Activated CD4-positive, alpha-beta T cell treated with anti-CD3 and anti-CD28 coated beads, Interleukin-2, amount 50 U/mL, for 1 hour (primary cell): ENCODE measurements at places on chromosomes 13 and 19.

DNA sequence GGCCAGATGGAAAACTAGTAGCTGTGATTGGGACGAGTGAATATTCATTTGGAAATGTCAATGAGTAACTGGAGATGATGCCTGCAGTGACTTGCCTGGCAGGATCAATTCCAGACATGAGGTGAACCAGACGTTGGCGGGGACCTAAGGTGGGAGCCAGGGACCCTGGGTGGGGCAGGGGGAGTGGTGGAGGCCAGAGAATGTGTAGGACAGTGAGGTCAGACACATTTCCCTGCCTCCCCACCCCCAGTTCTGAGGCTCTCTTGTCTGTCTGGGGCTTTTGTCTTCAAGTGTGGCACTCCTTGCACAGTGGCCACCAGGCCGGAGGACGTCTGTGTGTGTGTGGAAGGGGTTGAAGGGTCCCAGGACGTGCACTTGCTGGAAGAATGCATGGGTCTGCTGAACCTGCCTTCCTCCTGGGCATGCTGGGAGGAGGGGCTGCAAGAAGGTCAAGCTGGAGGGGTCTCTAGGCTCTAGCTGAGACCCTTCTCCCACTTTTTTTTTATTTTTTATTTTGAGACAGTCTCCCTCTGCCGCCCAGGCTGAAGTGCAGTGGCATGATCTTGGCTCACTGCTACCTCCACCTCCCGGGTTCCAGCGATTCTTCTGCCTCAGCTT lies 51.6 kb downstream of the CHST8 start:
- no peak for DNase-seq

DNA sequence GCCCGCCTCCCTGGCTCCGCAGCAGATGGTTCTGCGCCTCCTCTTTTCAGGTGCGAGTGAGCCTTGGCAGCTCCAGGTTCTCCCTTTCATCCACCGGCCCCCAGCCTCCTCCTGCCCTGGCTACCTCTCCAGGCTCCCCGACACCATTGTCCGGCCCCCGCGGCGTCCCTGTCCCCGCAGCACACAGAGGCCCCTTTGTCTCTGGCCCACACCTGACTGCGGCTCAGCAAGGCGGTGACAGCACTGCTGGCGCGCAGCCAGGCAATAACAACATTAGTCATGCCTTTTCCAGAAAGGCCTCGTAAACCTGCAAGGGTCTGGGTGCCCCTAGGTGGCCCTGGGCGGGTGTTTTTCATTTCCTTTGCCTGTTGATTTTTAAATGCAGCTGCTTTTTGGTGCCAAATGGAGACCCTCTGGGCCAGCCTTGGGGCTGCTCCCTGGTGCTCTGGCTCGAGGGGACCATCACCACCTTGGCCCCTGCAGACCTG lies 73.2 kb upstream of the MEDAG start:
- DNase-seq = no peak

DNA sequence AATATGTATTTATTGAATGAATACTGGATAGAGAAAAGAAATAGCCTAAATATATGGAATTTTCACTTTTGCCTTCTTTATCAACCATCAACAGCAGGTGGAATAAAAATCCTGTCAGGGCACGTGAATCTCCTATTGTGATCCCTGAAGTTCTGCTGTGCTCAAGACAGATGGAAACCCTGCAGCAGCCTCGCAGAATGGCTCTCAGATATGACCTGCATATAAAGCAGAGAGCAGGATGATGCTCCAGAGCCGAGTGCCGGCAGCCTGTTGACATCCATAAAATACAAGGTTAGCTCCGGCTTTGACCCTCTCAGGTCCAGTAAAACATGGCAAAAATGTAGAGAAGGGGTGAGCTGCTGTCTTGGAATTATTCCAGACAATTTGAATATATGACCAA lies 659.3 kb downstream of the DIAPH3 start:
- DNase-seq = no peak

DNA sequence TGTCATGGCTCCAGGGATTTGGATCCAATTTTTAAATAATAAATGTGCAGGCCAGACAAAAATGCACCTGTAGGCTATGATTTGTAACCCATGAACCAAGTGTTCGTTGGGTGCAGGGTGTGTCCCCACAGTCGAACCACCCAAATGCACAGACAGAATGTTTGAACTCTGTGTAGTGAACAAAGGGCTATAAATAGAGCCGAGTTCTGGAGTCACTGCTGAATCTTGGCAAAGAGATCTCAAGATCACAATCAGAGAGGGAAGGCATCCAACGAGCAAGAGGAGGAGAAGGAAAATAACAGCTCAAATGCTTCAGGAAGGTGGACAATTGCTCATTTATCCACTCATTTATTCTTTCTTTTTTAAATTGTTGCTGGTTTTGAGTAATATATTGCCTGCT lies 547.9 kb downstream of the FGF9 start:
- no peak for DNase-seq

DNA sequence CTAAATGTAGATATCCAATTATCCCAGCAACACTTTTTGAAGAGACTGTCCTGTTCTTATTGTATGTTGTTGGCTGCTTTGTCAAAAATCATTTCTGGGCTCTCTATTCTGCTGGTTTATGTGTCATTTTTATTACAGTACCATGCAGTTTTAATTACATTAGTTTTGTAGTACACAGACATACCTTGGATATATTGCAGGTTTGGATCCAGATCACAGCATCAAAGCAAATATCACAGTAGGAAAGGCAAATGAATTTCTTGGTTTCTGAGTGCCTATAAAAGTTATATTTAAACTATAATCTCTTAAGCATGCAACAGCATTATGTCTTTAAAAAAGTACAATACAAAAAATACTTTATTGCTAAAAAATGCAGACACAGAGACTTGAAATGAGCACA lies 564.2 kb upstream of the MIR17HG start:
- DNase-seq = no peak

DNA sequence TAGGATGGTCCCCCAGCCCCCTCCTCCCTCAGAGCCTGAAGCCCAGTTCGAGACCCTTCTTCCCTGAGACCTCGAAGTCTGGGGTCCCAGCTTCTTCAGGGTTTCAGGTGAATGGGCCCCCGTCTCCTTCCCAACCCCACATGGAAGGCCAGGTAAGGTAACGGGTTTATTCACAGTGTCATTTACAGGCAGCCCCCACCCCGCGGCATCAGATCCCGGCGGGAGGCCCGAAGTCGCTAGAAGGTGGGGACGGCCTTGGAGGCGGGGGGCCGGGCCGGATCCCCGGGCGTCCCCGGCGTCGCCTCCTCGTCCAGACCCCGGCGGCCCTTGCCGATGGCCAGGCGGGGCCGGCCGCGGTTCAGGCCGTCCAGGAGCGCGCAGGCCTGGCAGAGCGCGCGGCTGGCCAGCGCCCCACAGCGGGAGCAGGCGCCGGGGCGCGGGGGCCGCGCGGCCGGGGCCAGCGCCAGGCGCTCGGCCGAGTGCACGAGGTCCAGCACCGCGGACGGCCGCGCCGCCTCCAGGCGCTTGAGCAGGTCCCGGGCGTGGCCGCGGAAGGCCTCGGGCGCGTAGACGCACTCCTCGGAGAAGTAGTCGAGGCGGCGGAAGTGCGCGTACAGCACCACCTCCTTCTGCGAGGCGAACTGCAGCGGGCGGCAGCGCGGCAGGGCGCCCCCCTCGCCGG lies 9.7 kb downstream of the CTU1 start:
- DNase-seq = peak; percentile 38

- DNase-seq = no peak
Measured at GRCh38 chr13:23718996-23719395, 148.8 kb downstream of the TNFRSF19 start.

- no peak for DNase-seq
Measured at GRCh38 chr19:852136-853013, at the start of gene ELANE. Gene ELANE (plus strand): TSS chr19:852303. CDS start chr19:852329, 26 bp downstream.

- DNase-seq = no peak
Measured at GRCh38 chr13:43802511-43802910, 15.7 kb upstream of the ENOX1 start.

GRCh38 chr19:55005684-55006488 lies 32.2 kb downstream of the GP6 start:
- DNase-seq = peak; percentile 22

- no peak for DNase-seq
Measured at GRCh38 chr13:44668688-44669087, 92.6 kb upstream of the TSC22D1 start.

DNA sequence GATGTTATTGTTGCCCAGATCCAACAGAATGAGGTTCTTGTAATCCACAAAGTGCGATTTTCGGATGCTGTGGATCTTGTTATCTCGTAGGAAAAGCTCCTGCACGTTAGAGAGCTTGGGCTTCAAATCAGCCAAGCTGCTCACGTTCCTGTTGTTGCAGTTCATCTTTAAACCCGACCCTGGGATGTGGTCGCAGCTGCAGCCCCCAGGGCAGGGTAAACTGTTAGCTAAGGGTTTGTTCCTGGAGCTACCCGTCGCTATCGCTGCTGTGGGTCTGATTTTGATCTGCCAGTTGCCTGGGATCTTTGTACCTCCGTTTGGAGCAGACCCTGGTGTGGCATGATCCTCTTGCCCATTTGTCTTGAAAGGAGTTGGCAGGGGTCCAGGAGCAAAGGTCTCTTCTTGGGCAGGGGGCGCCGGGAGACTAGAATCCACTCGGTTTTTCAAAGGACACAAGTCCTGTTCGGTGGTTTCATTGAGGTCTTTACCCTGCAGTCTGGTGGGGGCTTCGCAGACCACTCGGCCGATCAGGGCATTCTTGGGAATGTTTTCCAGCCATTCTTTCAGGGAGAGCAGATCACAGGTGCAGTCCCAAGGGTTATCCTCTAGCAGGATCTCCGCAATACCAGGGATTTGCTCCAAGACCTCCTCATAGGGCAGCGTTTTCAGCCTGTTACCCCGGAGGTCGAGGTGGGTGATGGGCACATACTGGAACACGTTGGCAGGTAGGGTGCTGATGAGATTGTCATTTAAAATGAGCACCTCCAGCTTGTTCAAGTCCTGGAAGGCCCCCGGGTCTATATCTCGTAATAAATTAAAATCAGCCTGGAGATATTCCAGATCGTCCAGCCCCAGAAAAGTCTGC lies 1.8 kb downstream of the SLITRK1 start:
- no peak for DNase-seq

DNA sequence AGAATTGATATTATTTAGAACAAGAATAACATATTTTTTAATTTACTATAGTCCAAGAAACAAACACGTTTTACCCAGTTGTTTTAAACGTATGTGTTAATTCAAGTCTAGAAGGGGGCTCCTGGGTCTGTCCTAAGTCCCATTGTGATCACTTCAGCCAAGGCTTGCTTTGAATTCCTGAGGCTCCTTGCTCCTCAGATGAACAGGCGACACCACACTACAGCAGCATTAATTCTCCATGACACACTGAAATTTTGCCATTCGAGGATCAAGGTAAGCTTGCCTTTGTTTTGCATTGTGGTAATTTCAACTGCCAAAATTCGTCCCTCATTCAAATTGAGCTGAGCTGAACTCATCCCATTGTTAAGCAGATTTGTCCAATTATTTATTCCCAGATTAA lies 1442.6 kb downstream of the SLITRK5 start:
- DNase-seq = no peak

DNA sequence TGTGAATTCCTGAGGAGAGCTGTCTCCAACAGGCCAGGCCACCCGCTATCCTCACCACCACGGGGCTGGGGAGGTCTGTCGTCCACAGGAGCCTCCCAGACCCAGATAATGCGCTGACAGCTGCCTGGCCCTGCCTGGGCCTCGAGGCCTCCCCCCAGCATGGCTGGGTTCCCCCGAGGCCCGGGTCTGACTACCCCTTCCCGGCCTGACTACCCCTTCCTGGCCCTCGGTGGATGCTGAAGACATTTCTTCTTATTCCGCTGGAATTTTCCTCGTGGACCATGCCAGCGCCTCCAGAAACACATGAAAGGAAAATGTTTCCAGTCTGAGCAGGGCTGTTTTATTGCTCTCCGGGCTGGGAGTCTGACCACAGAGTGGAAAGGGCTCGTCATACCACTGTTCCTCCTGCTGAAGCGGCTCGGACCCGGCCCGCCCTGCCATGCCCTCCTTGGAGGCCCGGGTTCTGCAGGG lies 16.8 kb upstream of the COMP start:
- no peak for DNase-seq

GRCh38 chr13:104678161-104678560 lies 1611.9 kb upstream of the SLC10A2 start:
- DNase-seq = no peak

DNA sequence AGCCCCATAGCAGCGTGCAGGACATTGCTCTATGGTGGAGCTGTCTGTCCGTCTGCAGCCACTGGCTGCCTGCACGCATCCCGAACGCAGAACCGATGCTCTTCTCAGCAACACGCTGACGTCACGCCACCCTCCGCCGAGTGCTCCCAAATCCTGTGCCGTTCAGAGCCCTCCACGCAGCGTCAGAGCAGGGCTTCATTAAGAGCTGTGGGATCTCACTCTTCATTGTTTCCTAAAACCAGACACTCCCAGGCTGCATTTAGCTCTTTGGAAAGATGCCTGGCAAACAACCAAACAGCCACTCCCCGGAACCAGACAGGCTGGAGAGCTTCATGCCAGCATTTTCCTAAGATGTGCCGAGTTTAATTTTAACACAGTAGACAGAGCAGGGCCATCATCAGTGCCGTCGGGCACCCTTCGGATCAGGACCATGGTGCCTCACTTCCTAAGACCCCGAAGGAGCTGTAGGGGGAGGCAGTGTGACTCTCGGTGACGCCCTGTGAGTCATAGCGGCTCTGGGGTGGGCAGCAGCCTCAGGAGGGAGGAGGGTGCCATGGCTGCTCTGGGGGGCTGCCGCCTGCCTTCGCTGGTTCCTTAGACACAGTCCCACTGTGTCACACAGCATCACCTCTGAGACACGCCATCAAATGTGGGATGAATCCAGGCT lies 131.5 kb upstream of the MCF2L start:
- DNase-seq = no peak

DNA sequence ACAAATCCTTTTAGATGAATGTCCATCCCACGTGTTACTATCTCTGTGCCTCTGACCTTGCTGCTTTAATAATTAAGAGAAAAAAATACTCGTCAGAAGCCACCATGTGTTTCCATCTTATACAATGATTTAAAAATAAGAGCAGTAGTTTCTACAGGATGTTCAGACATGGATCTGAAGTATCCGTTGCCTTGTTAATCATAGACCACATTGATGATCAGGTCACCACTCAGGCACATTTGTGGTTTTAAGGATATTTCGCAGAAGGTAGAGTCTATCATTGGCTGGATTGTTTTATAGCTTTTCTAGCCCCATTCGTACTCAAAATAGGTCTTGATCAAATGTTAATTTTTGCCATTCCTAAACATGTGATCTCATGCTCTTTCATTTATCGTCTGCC lies 710.0 kb upstream of the ARGLU1 start:
- DNase-seq = no peak
